Tibial nerve (tissue), 4 donors: ENCODE measurements at places on chromosomes 2 and 18. TPM values are rescaled to one million over a fixed set of nuclear protein-coding genes. Genes with fewer than 3 reads are reported as not detected.

- no peaks in the 10 kb centered on the region for H3K27me3 ChIP-seq
- no peaks in the 10 kb centered on the region for H3K4me1 ChIP-seq
- no peak overlapping the region for H3K27ac ChIP-seq
- no peak overlapping the region for H3K4me3 ChIP-seq
Measured at GRCh38 chr18:950882-951495, 46.3 kb downstream of the ADCYAP1 start.

- no peak for DNase-seq
- H3K36me3 ChIP-seq = no peaks in the 10 kb centered on the region
- no peak overlapping the region for H3K27ac ChIP-seq
- no peak overlapping the region for H3K4me3 ChIP-seq
- no peaks in the 10 kb centered on the region for H3K27me3 ChIP-seq
- H3K4me1 ChIP-seq = no peaks in the 10 kb centered on the region
Measured at GRCh38 chr18:50119296-50119695, 75.7 kb downstream of the MYO5B start.

DNA sequence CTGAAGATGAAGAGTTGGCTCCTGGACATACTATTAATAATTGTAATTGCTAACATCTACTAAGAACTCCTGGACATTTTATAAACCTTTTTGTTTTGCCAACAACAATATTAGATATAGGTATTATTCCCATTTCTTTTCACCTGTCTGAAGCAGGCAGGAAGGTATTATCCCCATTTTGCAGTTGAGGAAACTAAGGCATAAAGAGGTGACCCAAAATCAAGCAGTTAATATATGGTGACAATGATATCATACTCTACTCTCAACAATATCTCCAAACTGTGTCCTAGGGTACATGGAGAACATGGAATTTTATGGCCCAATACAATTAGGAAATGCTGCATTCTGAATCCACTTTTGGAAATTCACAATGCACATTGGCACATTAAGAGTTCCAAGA, 1.8 kb upstream of the NMI start:
- DNase-seq = no peak
- no peak overlapping the region for H3K4me3 ChIP-seq
- H3K4me1 ChIP-seq = peaks cover 11% of the 10 kb centered on the region
- H3K36me3 ChIP-seq = no peaks in the 10 kb centered on the region
- H3K27me3 ChIP-seq = no peaks in the 10 kb centered on the region
- no peak overlapping the region for H3K27ac ChIP-seq

- no peak overlapping the region for H3K27ac ChIP-seq
- H3K36me3 ChIP-seq = no peaks in the 10 kb centered on the region
- no peaks in the 10 kb centered on the region for H3K27me3 ChIP-seq
- no peak overlapping the region for H3K4me3 ChIP-seq
- H3K4me1 ChIP-seq = no peaks in the 10 kb centered on the region
Measured at GRCh38 chr18:41396211-41396610, 558.8 kb upstream of the PIK3C3 start.

- no peak for DNase-seq
- H3K27ac ChIP-seq = peak overlapping the region; percentile 28
- no peaks in the 10 kb centered on the region for H3K36me3 ChIP-seq
- no peak overlapping the region for H3K4me3 ChIP-seq
- no peaks in the 10 kb centered on the region for H3K4me1 ChIP-seq
Measured at GRCh38 chr2:88187927-88188326, 17.8 kb downstream of the THNSL2 start.

DNA sequence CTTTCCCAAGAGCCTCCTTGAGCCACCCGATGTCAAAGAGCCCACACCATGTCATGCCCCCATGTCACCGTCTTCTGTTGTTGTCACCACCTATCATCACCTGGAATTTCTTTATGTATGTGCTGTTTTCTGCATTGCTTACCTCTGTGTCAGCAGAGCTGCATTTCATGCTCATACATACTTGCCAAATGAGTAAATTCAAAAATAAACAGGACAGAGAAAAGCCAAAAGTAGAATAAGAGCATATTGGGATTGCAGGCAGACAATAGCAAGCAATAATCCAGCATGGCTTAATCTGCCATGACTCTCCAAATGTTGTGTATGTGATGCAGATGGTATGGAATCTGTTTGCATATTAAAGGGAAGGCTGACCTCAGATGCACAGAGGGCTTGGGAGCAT, 15.3 kb upstream of the RGPD4 start:
- H3K27me3 ChIP-seq = no peaks in the 10 kb centered on the region
- H3K27ac ChIP-seq = no peak overlapping the region
- H3K36me3 ChIP-seq = no peaks in the 10 kb centered on the region
- no peak overlapping the region for H3K4me3 ChIP-seq

GRCh38 chr2:127576433-127577207, 41.1 kb downstream of the MYO7B start:
- H3K27ac ChIP-seq = no peak overlapping the region
- H3K27me3 ChIP-seq = no peaks in the 10 kb centered on the region
- H3K4me3 ChIP-seq = no peak overlapping the region
- DNase-seq = peak; percentile 13
- H3K4me1 ChIP-seq = peaks cover 5% of the 10 kb centered on the region

- H3K4me3 ChIP-seq = no peak overlapping the region
- H3K36me3 ChIP-seq = no peaks in the 10 kb centered on the region
- no peak overlapping the region for H3K27ac ChIP-seq
- H3K27me3 ChIP-seq = no peaks in the 10 kb centered on the region
- no peaks in the 10 kb centered on the region for H3K4me1 ChIP-seq
Measured at GRCh38 chr2:238667008-238667407, 180.9 kb upstream of the TWIST2 start.

GRCh38 chr18:58827886-58828285, 36.8 kb upstream of the ZNF532 start:
- no peak for DNase-seq
- H3K36me3 ChIP-seq = no peaks in the 10 kb centered on the region
- no peak overlapping the region for H3K27ac ChIP-seq
- no peak overlapping the region for H3K4me3 ChIP-seq
- no peaks in the 10 kb centered on the region for H3K4me1 ChIP-seq

- H3K4me1 ChIP-seq = no peaks in the 10 kb centered on the region
- H3K36me3 ChIP-seq = no peaks in the 10 kb centered on the region
- H3K27me3 ChIP-seq = no peaks in the 10 kb centered on the region
- H3K27ac ChIP-seq = no peak overlapping the region
- no peak for DNase-seq
Measured at GRCh38 chr2:43039376-43040080, 186.9 kb downstream of the ZFP36L2 start.

DNA sequence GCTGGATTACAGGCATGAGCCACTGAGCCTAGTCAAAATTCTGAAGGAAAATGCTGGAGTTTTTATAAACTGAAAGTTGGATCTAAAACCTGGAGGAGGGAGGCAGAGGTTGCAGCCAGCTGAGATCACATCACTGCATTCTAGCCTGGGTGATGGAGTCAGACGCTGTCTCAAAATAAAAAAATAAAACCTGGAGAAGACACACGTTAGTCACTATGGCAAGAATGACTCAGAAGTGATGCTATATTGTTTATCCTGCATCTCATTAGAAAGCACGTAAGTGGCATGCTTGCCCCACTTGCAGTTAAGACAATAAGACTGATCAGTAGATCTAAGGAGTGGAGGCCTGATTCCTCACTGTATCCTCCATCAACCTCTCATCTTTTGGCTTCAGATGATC, 106.6 kb upstream of the STON1 start:
- no peak overlapping the region for H3K4me3 ChIP-seq
- no peak for DNase-seq
- H3K36me3 ChIP-seq = no peaks in the 10 kb centered on the region
- H3K4me1 ChIP-seq = peaks cover 9% of the 10 kb centered on the region
- H3K27me3 ChIP-seq = no peaks in the 10 kb centered on the region

DNA sequence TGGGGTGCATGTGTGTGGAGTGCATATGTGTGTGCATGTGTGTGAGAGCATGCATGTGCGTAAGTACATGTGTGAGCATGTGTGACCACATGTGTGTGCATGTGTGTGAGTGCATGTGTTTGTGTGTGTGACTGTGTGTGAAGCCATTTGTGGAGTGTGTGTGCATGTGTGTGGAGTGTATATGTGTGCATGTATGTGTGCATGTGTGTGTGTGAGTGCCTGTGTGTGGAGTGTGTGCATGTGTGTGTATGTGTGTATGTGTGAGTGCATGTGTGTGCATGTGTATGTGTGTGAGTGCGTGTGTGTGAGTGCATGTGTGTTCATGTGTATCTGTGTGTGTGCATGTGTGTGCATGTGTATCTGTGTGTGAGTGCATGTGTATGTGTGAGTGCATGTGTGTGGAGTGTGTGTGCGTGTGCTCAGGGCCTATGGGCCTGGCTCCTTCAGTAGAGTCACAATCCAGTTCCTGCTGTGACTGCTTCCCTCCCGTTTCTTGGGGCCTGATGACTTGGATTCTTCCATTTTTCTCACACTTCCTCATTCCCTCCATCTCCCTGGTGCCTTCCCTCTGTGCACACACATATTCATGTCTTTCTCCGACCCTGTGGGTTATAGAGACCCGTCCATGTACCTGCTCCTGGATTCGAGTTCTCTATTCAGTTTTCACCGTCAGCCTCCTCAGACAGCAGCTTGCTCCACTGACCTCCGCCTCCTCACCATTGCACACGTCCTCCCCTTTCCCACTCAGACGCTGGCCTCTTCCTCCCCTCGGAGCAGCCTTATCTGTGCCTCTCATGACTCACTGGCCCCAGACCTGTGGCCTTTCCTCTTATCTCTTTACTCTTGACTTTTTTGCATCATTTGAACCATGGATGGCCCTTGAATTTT, 25.2 kb downstream of the TOGARAM2 start:
- no peak overlapping the region for H3K27ac ChIP-seq
- DNase-seq = no peak
- peaks cover 13% of the 10 kb centered on the region for H3K4me1 ChIP-seq
- H3K27me3 ChIP-seq = no peaks in the 10 kb centered on the region

- H3K27ac ChIP-seq = no peak overlapping the region
- no peaks in the 10 kb centered on the region for H3K27me3 ChIP-seq
- H3K4me1 ChIP-seq = no peaks in the 10 kb centered on the region
Measured at GRCh38 chr2:19046986-19047780, 311.2 kb downstream of the OSR1 start.

DNA sequence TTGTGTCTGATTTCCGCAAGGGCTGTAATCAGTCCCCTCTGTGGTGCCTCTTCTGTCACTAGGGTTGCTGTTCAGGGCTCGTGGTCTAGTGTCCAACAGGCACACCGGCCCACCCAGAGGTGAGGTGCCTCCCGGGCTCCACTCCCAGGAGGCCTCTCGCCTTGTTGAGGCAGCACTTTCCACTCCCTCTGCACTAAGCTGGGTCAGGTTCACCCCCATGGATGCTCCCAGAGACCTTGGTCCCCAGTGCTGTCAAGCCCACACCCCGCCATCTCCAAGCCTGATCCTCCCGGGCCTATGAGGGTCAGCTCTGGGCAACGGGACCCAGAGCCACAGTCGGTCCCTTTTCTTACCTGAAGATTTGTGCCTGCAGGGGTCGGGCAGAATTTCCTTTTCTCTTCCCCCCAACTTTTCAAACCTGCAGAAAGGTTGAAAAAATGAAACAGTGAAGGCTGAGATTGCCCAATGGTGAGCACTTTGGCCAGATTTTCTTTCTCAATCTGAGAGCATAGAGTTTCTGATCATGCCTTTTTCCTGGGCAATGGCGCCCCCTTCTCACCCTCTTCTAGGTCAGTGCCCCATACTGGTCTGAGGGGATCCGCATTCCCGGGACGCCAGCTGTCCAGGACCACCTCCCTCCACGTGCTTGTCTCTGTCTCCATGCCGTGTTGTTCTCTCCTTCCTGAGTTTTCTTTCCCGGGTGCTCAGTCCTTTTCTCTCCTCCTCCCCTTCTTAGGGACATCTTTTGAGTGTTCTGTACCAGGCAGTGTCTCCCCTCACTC, 148.0 kb downstream of the ASB1 start:
- H3K36me3 ChIP-seq = no peaks in the 10 kb centered on the region
- H3K4me1 ChIP-seq = peaks cover 1% of the 10 kb centered on the region
- no peak overlapping the region for H3K27ac ChIP-seq

- H3K27me3 ChIP-seq = peaks cover 95% of the 10 kb centered on the region
- H3K4me3 ChIP-seq = no peak overlapping the region
- no peak overlapping the region for H3K27ac ChIP-seq
- no peak for DNase-seq
- peaks cover 12% of the 10 kb centered on the region for H3K4me1 ChIP-seq
- no peaks in the 10 kb centered on the region for H3K36me3 ChIP-seq
Measured at GRCh38 chr2:5696945-5697521, 4.8 kb downstream of the SOX11 start.

Gene GPR39
- total RNA-seq = 1.8 TPM

Gene SFT2D3
- 13.6 TPM for total RNA-seq
